ENCODE measurements at places on chromosomes 1 and 21. TPM values are rescaled to one million over a fixed set of nuclear protein-coding genes. Genes with fewer than 3 reads are reported as not detected.

BSND gene
- total RNA-seq = not detected

HES2 gene
- not detected for total RNA-seq

VANGL2 gene
- total RNA-seq = 11.1 TPM

LCE7A gene
- not detected for total RNA-seq

All from SJCRH30 (cell line).